Heart right ventricle (tissue), 16 donors: ENCODE measurements at places on chromosomes 2 and 18. TPM values are rescaled to one million over a fixed set of nuclear protein-coding genes. Genes with fewer than 3 reads are reported as not detected.

- no peak for DNase-seq
Measured at GRCh38 chr2:187775651-187776050, 221.4 kb upstream of the TFPI start.

DNA sequence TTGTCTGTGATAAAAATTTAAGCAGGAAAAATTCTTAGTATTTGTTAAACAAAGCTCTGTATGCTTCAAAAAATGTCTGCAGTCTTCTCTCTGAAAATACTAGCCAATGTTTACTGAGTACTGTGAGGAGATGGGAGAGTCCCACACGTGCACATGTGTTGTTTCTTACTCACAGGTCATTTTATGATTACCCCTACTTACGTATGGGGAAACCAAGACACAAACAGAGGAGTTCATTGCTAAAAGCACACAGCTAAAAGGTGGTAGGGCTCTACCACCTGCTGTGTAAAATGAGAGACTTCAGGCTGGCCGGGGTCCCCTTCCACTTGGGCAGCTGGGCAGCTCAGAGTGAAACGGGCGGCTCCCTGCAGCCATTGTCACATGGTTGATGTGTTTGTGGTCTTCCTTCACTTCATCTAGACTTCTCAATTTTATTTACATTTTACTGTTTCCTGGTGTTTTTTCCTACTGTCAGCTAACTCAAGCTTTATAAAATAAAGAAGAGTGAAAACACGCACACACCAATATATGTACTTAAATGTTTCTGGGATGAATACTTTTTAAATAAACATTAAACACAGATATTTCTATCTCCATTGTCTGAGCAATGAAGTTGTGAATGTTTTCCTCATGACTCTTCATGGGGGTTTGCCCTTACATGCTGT lies 71.2 kb downstream of the MBP start:
- no peak for DNase-seq

GRCh38 chr2:85327822-85328617 lies at the start of gene TGOLN2:
TGOLN2 (minus strand) TSS chr2:85327989; CDS start chr2:85327962, 27 bp downstream.
- DNase-seq, result peak; percentile 95

- DNase-seq, result no peak
Measured at GRCh38 chr18:5890331-5891183, 4.8 kb downstream of the TMEM200C start.

- no peak for DNase-seq
Measured at GRCh38 chr2:55123851-55124269, 73.6 kb upstream of the RTN4 start.

- no peak for DNase-seq
Measured at GRCh38 chr2:7683196-7683595, 766.0 kb downstream of the RNF144A start.

DNA sequence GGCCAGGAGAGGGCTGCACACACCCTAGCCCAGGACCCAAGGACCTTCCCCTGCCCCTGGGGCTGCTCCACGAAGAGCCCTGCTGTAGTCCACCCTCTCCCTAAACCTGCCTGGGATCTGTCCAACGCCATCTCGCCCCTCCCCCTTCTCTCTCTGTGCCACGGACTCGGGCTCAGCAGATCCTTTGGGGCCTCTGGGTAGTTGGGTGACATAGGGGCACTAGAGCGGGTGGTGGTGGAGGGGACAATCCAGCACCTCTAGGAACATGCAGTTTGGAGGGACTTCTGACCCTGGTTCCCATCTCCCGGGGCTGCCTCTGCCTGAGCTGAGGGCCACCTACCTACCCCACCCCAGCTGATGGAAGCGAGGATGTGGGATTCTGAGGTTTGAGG lies 7.3 kb upstream of the CRYBA2 start:
- DNase-seq, result no peak

DNA sequence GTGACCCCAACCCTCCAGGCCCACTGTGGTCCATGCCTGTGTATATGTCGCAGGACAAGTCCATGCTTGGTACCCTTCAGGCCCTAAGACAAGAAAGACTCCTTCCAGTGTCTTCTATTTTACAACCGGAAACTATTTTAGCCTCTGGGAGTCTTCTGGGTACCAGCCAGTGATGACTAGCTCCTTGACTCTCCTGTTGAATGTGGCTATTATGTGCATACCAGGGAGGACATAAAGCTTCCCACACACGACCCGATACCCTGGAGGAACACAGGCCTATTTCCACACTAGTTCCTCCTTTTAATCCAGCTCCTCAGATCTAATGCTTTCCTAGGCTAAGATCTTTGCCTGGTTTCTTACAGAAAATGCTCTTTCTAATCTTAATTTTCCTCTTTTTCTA lies 178.1 kb downstream of the NCKAP5 start:
- DNase-seq, result no peak

GRCh38 chr2:149572102-149572953 lies 15.2 kb downstream of the MMADHC start:
- no peak for DNase-seq

- DNase-seq, result no peak
Measured at GRCh38 chr2:223460774-223461211, 141.4 kb downstream of the SCG2 start.

- no peak for DNase-seq
Measured at GRCh38 chr2:108184419-108184818, 55.3 kb upstream of the SULT1C3 start.

GRCh38 chr2:68423966-68424650 lies 43.0 kb downstream of the FBXO48 start:
- no peak for DNase-seq

- peak; percentile 53 for DNase-seq
Measured at GRCh38 chr18:23982155-23983079, 32.1 kb upstream of the TTC39C start.

DNA sequence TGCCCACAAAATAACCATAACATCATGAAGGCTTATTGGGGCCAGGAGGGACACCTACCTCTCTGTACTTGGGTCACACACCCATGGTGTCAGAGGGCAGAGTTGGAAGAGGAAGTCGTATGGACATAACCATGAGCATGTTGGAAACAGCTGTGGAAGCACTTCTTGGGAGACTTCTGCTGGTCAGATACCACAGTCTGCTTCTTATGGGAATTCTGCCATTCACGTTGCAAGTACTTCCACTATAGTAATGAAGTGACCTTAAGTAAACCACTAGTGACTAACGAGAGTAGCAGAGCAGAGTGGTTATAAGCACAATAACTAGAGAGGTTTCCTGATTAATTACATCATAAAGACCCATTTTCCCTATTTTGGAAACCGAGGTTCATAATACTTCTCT lies 61.1 kb upstream of the TFPI start:
- no peak for DNase-seq

DNA sequence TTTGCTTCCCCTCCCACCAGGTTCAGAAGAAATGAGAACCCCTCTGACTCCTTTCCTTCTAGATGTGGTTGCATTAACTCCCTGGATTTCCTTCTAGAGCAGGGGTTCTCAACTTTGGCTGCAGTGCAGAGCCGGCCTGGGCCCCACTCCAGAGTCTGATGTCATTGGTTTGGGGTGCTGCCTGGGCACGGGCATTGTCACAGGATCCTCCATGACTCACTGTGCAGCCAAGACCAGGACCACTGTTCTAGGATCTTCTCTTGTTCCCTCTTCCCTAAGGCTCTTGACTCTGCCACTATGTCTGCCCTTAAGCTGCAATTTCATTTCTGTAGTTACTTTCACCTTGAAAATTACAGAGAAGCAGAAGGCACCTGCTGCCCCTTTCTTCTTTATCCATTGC lies 31.8 kb downstream of the TBC1D8 start:
- DNase-seq, result peak; percentile 49

The SERPINB13 gene
- total RNA-seq, result not detected

The HOXD12 gene
- not detected for total RNA-seq

The FLACC1 gene
- total RNA-seq, result 14.5 TPM

The CPS1 gene
- 2.9 TPM for total RNA-seq

The CHRNG gene
- not detected for total RNA-seq
